ENCODE measurements at places on chromosomes 12 and 14. TPM values are rescaled to one million over a fixed set of nuclear protein-coding genes. Genes with fewer than 3 reads are reported as not detected.

The DPPA3 gene
- total RNA-seq = not detected

GRCh38 chr12:127823801-127824200, 443.2 kb upstream of the TMEM132C start:
- DNase-seq = no peak

GRCh38 chr14:79525416-79525815, 685.9 kb downstream of the DIO2 start:
- no peak for DNase-seq

DNA sequence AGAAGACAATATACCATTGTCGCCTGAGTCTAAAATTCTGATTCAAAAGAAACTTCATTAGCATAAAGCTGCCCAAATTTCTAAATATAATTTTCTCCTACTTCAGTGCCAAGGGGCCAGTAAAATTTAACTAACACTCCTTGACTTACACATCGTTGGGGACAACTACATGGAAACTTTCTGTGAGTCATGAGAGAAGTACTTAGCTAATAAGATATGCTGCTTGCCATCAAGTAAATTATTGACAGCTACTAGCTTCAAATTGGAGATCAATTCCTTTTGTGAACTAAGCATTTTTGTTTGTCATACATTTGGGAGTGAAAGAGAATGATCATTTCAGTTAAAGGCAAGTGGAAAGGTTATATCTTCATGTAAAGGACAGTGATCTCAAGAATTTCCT, 373.3 kb downstream of the MDGA2 start:
- no peak for DNase-seq

- DNase-seq = no peak
These were observed 24.6 kb upstream of the UBC start for GRCh38 chr12:124939079-124939420.

The KCNMB4 gene
- 1.1 TPM for total RNA-seq

The NEUROD4 gene
- not detected for total RNA-seq

DNA sequence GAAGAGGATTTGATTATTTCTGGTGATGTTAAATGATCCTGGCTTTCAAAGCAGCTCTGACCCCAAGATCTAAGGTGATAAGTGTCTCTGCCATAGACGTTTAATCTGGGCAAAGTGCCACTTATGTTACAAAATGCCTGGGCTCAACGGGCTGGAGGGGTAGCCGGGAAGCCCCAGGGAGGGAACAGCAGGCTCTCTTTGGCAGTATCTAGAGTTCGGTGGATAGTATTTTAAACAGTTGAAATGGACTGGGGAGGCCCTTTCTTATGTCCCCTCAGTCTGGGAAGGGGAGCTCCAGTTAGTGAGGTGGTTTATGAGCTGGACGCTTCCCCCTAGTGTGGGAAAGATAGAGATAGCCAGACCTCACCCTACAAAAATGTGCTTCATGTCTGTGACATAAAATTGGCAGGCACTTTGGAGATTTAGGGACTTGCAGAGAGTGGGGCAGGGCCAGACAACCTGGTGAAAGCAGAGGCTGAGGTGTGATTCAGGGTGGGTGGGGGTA, 5.5 kb upstream of the HOXC11 start:
- peak; percentile 69 for DNase-seq

DNA sequence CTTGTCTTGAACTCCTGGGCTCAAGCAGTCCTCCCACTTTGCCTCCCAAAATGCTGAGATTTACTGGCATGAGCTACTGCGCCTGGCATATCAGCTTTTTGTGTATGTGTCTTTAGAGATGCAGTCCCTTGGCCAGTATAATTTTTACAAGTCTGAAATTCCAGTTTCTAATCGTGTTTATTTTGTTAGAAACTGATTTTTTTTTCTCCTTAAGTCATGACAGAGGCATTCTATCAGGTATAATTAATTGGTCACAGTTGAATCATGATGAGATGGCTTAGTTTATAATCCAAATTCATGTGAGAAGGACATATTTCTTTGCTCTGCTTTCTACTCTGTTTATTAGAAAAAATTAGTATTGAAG, 98.9 kb downstream of the PCNX1 start:
- no peak for DNase-seq

DNA sequence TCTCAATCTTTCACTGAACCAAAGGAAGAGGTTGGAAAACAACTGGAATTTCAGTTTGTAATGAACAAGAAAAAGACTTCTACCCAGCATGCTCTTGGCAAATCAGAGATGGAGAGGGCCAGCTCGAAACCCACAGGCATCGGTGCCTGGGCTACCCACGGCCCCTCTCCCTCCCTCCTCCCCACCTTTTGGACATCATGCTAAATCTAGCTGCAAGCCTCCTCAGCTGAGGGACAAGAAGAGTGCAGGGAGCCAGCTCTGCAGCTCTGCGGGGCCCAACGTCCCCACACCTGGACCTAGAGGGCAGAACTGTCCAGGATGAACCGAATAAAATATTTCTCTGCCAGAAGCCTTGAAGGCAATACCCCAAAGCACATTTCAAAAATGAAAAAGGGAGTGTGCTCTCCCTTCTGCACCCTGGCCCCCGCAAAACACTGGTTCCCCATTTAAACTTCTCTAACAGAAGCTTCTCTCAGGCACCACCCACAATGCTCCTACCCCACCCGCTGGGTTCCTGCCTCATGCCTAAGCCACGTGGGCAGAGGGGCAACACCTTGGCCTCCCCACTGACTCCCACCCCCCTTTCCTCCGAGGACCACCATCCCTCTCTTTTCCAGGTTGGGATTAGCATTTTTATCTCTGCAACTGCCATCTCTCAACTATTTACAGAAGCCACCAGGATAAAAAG, 8.2 kb downstream of the CAMKK2 start:
- DNase-seq = no peak

GRCh38 chr12:124078800-124079199, 105.8 kb downstream of the ZNF664 start:
- DNase-seq = no peak

- no peak for DNase-seq
These were observed 17.1 kb upstream of the SLC6A12 start for GRCh38 chr12:230925-231671.

- DNase-seq = no peak
These were observed 48.0 kb downstream of the SMUG1 start for GRCh38 chr12:54140588-54141388.

- peak; percentile 44 for DNase-seq
These were observed 409.5 kb downstream of the SLC6A15 start for GRCh38 chr12:84502907-84503787.

DNA sequence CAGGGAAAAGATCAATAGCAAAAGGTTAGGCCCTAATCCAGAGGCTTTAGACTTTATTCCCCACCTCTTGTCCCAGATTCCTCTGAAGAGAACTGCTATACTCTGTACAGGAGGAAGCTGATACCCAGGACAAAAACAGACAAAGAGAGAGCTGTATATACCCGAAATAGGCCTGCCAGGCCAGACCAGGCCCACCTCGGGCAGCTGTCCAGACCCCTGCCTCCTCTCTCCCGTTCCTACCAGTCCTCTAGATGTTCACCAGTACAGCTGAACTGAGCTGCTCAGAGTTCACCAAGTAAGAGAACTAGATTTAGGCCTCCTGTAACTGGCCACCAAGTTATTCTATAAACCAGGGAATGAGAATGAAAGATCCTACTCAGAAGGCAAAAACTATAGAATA, 4.7 kb downstream of the CHD4 start:
- DNase-seq = no peak

The HELB gene
- 1.4 TPM for total RNA-seq

DNA sequence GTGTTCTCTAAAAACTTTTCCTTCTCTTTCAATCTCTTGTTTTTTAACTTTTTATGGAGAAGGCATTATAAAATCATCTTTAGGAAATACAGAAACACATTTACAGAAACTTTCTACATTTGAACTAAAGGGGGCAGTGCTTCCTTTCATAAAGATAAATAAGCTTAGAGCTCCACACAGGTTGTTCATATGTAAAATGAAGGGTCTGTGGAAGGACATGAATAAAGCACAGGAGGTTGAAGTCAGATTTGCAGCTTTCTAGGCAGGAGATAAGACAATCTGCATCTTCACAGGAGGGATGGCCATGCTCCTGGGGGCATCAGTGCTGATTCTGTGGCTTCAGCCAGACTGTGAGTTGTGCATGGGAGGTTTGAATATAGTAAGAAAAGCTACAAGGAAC, 426.0 kb downstream of the DAD1 start:
- no peak for DNase-seq

The SRRM4 gene
- not detected for total RNA-seq

DNA sequence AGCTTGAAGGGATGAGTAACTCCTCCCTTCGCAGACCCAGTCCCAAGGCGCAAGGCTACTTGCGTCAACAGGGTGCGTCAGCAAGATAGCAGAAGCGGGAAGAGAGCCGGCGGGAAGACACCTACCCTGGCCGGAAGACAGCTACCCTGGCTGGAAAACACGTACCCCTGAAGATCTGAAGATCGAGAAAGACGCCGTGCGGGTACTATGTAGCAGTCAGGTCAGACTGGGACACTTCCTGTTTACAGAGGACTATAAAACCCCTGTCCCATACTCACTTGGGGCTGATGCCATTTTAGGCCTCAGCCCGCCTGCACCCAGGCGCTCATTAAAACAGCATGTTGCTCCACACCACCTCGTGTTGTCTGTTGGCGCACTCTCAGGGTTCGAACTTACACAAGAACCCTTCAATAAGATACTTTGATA, 80.9 kb downstream of the ABCD2 start:
- DNase-seq = no peak

GRCh38 chr14:58540749-58541632, 96.8 kb upstream of the DACT1 start:
- DNase-seq = no peak

- peak; percentile 95 for DNase-seq
These were observed 781.4 kb upstream of the TMEM132C start for GRCh38 chr12:127485528-127485927.

GRCh38 chr12:94872971-94873733, 130.3 kb downstream of the NDUFA12 start:
- no peak for DNase-seq

DNA sequence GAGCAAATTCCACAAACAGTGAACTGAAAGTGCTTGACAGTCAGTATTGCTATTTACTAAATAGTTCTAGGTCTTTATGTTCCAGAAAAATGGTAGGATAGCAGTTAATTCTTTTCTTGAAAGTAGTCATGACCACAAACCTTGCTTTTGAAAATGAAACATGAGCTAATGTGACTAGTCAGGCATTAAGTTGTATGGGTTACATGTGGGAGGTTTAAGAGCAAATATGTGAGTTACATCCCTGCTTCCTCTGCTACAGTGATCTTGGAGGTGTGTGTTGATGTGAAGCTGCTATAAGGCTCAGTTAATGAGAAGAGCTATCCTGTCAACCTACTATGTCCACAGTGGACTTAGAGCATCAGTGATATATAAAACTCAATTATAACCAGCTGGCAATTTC, 741.6 kb downstream of the FSCB start:
- no peak for DNase-seq

The TPPP2 gene
- not detected for total RNA-seq

The AQP2 gene
- not detected for total RNA-seq

The TEX22 gene
- total RNA-seq = not detected

DNA sequence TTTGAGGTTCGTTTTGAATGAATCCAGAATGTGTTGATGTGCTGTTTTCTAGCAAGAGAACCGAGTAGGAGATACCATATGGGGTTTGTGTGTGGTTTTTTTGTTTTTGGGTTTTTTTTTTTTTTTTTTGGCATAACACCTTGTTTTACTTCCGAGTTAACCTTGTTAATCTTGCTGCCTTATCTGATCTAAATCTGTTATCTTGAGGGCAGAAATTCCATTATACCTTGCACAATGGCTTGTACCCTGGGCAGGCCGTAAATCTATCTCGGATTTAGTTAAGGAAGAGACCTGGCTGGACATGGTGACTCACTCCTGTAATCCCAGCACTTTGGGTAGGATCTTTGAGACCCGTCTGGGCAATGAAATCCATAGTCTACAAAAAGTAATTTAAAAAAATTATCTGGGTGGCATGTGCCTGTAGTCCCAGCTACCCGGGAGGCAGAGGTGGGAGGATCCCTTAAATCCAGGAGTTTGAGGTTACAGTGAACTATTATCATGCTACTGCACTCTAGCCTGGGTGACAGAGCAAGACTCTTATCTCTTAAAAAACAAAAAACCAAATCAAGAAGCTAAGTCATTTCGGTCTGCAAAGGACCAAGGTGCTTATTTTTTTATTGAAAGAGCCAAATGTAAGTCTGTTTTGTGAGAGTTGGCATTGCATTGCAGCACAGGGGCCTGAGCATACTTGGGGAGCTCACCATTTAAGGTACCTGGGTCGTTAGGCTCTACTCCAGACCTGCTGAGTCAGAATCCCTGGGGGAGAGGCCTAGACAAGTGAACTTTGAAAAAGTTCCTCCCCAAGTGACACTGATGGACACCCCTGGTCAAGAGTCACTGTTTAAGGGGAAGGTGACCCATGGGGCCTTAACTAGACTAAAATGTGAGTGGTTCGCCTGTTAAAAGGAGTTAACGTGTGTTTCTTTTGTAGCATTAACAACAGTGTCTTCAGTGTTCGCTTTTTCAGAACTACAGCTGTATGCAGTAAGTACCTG, 6.7 kb downstream of the DLST start:
- peak; percentile 30 for DNase-seq

The ZFYVE26 gene
- 6.7 TPM for total RNA-seq

DNA sequence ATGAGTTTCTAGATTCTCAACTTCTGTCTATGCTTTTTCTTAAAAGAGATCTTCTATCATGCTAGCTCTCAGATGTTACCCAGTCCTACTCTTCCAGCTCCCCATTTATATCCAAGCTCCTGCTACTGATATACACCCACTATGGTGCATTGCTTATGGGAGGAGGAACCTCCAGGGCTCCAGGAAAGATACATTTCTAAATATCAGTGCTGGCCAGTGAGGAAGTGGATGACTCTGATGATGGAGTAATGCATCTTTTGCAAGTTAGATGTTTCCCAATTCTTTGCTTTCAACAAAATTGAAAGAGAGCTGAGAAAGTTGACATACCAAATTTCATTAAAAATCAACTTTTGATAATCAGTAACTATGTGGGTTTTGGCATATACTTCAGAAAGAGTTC, 105.7 kb upstream of the RESF1 start:
- DNase-seq = no peak

DNA sequence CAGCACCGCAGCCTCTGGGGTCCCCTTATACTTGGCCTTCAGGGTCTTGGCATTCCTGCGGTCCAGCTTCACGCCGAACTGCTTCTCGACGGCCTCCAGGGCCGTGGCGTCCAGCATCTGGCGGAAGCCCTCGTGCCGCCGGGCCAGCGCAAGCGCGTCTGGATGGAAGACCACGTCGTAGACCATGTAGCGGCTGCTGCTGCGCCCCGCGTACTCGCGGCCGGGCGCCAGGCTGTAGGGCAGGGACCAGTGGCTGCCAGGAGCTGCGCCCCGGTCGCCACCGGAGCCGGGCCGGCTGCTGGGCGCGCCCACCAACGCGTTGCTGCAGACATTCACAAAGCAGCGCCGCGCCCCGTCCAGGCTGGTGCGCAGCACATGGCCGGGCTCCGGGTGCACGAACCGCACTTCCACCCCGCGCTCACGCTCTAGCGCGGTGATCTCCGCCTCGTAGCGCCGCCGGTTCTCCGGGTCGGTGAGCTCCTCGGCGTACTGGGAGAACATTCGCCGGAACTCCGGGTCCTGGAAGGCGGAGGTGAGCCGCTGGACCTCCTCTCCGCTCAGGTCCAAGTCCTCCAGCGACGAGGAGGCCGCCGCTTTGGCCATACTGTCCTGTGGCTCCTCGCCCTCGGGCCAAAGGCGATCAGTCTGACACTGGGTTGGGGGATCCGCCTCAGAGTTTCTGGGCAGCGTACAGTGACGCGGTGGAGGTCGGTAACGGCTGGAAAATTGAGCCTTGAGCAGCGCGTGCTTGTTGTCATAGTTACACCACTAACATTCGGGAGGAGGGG, at the start of gene DNAAF2:
DNAAF2 (minus strand) TSS at position 698 of the 788 bp plus-strand sequence; CDS start at position 603, 95 bp downstream.
- peak; percentile 18 for DNase-seq

GRCh38 chr12:64500394-64500793, 48.5 kb downstream of the TBK1 start:
- no peak for DNase-seq
